ENCODE measurements at places on chromosomes 5 and 9.

DNA sequence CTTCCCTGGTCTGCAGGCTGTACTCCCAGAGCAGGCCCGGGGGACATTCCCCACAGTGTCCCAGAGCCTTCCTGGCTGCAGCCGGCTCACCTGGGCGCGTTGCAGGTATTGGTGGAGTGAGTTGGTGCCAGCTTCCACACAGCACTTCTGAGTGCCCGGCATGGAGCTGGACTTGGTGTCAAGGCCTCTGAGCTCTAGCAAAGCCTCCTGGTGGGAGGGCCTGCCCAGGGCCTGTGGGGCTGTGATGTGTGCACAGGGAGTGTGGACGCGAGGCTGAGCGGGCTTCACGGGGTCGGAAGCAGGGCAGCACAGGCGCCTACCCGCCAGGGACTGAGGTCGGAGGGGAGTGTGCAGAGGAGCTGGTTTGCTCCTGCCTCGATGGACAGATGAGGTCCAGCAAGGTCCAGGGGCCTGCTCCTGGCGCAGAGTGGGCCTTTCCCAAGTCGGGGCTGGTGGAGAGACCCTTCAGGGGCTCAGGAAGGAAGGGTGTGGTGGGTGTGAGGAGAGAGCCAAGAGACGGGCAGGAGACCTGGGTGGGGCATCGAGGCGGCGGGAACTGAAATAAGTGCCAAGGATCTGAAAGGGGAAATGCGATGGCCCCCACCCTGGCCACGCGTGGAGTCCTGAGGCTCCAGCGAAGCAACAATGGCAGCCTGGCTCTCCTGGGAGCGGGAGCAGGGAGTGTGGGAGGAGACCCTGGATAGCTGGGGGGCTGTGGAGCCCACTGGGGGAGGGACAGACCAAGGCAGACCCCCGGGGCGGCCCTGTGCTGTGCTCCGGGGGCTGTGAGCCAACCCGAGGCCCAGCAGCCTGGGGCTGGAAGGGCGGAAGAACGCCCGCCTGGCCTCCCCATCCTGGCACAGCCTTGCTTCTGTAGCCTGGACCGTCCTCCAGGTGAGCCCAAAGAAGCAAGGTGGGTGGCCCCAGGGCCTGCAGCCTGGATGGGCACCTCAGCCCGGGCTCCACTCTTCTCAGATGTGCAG lies 78.4 kb downstream of the RXRA start:
- DNase-seq, result peak; percentile 39

DNA sequence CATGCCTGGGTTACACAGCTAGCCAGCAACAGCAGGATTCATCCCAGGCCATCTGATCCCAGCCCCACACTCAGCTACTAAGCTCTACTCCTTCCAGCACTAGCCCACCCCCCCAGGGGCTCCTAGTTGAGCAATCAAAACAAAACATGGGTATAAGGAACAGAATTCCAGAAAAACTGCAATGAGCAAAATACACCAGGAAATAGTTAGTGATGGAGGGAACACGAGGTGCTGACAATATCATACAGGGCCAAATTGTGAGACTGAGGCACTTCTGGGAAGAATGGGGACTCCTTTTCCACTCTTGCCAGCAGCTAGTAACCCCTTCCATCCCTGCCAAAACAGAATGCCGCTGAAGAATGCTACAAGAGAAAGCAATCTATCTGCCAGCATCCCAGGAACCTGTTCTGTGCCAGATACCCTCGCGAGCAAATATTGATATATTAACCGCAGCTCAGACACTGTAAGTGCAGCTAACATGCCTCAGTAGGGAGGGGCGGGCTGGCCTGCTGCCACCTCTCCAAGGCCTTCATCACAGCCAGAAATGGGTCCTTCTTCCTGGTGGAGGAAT lies 161.4 kb downstream of the SLIT3 start:
- no peak for DNase-seq

- peak; percentile 31 for DNase-seq
These were observed 2.3 kb downstream of the NKX2-5 start for GRCh38 chr5:173232499-173233346.

DNA sequence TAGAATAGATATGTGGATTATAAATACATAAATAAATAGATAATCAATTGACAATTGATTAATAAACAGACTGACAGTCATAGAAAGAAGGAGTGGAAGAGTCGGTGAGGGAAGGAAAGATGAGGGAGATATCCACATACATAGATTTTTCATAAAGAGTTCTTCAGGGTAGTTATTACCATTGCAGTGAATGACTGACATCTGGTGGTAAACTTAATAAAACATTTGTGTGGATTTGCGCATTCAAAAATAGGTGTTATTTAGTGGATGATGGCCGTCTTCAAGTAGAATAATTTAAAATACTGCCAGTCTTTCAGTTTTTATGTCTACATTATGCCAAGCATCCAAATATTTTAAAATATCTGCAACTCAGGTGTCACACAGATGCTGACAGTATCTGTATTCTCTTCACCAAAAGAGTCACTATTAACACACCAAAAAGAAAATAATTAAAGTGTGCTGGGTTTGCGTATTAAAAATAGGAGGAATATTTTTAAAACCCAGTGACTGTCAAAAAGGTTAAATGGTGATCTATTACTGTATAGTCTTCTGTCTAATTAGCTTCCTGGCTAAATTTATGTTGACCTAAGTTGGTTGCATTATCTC lies 78.8 kb downstream of the GIN1 start:
- peak; percentile 5 for DNase-seq

GRCh38 chr9:136655536-136656182 lies 7.1 kb upstream of the EGFL7 start:
- DNase-seq, result no peak

Data from B cell (primary cell).